ENCODE measurements at places on chromosomes 1 and 21.

DNA sequence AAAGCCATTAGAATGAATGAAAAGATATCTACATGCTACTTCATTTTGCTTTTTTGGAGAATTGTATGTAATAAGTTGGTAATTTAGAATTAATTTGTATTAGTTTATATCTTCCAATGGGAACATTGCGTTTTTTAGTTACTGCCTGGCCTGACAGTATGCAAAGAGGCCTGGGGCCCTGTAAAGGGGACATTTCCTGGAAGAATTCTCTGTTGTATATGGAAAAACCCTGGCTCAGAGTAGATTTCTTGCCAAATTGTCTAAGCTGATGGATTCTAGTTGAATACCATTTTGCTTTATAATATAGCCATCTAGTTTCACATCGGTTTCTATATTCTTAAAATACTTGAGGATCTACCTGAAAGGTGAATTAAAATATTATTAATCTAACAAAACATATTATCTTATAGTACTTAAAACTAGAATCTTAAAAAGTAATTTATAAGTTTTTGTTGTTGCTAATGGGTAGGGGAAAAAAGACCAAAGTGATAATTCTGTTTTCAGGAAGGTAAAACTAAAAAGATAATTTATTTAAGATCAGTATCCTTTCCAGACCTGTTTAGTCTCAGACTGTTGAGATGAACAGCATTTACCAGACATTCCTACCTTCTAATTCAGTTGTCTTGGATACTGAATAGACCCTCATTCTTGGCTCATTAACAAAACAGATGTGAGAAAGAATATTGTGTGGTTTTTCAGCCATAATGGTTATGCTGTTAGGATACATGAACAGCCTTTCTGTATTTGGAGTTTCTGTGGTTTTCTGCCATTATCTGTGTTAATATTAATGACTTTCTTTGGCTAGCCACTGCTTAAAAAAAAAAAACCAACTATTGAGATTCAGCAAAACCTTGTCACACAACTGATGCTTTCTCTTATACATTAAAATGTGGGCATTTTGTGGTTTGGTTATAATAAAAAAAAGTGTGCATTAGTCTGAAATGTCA lies 4.8 kb downstream of the AGO3 start:
- DNase-seq, result no peak

GRCh38 chr1:93140106-93140505 lies 40.1 kb downstream of the TMED5 start:
- DNase-seq, result no peak

DNA sequence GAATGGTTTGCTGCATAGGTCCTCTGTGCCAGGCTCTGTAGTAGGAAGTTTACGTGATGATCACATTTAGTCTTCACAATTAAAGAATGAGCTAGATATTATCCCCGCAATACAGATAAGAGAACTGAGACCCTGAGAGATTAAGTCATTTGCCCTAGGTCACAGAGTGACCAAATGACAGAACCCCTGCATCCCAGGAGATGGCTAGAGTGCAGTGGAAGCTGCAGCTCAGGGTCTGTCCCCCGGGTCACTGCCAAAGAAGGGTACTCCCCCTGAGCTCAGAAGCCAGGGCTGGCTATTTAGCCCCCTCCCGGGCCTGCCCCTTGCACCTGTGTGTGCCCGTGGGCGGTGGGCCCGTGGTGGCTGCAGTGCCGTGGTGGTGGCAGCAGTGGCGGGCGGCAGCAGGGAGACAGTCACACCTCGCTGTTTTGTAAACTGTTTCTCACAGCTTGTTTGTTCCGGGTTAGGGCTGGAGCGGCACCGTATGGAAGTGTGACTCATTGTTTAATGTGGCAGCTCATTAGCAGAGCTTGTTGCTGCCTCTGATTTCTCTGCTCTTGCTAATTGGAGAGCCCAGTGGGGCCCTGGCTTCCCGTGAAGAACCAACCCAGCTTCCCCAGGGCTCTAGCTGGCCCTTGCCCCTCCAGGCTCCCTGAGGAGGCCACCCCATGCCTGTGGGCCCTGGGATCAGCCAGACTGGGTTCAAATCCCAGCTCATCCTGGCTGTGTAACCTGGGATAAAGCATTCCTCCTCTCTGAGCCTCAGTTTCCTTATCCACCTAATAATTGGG lies 19.3 kb upstream of the FOXO6 start:
- no peak for DNase-seq

DNA sequence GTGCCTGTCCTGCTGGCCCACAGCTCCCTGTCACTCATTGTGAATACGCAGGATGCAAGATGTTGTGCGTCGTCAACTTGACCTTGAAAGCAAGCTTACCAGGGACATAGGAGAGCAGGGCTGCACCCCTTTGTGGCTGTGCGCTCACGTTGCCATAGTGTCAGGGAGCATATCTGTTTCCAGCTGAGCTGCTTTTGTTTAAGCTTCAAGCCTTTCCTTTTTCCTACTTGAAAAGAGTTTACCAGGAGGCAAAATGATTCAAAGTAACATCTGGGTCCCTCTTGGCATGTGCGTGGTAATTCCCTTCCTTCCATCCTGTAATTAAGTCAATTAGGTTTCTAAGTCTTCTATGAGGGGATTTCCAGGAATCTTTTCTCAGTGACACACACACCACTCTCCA lies 537.1 kb downstream of the AJAP1 start:
- DNase-seq, result no peak

DNA sequence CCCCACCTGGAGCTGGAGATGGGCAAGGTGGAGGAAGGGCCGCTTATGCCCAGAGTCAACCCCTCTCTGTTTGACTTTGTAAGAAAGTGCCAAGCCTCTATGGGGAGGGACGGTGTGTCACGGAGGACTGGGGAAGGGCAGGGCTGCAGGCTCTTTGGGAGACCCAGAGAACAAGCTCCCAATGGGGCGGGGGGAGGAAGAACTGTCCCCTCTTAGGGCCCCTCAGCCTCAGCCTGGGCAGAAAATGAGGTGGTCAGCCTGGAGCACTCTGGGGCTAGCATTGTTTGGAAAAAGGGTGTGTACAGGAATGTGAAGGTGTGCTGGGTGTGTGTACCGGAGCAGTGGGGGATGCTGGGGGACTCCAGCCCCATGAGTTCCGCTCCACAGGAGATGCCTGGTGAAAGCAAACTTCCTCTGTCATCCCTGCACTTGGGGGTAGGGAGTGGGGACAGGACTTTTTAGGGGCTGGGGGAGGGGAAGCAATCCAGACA lies 1.2 kb upstream of the INAVA start:
- peak; percentile 48 for DNase-seq

DNA sequence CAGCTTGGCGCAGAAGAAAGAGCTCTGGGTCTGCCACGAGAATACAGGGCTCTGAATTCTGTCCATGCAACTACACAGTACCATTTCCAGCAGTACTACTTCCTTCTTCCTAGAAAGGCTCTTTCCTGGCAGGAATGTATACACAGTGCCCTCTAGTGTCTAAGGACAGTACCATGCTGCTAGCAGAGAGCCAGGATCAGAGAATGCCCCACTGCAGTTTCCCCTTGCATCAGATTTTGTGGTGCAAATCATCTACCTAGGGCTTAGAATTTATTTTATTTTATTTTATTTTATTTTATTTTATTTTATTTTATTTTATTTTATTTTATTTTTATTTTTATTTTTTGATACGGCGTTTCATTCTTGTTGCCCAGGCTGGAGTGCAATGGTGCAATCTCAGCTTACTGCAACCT lies 50.8 kb downstream of the PAX7 start:
- no peak for DNase-seq

DNA sequence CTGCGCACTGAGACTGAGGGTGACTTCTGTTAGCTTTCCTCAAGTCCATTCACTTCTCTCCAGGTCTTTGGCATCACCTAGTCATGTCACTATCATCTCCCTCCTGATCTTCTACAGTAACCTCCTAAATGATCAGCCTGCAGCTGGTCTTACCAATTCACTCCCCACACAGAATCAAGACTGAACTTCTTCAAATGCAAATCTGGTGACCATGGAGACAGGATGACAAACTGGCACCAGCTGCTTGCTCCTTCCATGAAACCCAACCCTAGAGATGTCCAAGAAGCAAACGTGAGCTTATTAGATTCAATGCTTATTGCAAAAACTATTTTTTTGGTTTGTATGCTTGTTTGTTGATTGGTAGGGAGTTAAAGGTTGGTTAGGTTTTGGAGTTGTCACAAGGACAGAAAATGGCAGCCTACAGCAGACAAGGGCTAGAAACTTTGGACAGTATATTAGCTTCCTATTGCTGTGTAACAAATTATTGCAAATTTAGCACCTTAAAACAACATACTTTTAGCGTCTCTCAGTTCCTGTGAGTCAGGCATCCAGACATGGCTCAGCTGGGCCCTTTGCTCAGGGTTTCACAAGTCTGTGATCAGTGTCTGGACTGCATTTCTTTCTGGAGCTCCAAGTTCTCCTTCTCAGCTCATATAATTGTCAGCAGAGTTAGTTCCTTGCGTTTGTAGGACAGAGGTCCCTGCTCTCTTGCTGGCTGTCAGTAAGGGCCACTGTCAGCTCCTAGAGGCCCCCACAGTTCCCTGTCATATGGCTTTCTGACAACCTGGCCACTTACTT lies 53.3 kb upstream of the GJA8 start:
- DNase-seq, result no peak

DNA sequence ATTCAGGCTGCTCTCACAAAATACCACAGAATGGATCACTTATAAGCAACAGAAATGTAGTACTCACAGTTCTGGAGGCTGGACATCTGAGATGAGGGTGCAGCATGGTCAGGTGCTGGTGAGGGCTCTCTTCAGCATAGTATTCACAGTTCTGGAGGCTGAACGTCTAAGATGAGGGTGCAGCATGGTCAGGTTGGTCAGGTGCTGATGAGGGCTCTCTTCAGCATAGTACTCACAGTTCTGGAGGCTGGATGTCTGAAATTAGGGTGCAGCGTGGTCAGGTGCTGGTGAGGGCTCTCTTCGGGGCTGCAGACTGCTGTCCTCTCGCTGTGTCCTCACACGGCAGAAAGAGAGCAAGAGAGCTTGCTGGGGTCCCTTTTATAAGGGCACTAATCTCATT lies 17.1 kb downstream of the PDZK1IP1 start:
- no peak for DNase-seq

- no peak for DNase-seq
Measured at GRCh38 chr21:36048357-36048756, 12.0 kb downstream of the SETD4 start.

- DNase-seq, result no peak
Measured at GRCh38 chr1:167717351-167717750, 4.4 kb upstream of the MPZL1 start.

GRCh38 chr1:82273816-82274215 lies 473.1 kb downstream of the ADGRL2 start:
- DNase-seq, result peak; percentile 19

DNA sequence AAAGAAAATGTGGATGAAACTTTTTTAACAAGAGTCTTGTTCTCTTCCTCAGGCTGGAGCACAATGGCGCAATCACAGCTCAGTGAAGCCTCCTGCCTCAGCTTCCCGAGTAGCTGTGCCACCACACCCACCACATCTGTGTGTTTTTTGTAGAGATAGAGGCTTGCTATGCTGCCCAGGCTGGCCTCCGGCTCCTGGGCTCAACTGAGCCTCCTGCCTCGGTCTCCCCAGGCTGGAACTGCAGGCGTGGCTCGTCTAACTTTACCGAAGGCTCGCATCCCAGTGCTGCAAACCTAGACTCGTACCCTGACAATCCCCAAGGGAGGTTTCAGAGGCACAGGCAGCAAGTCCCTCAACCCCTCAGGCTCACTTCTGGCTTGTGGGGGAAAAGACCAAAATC lies 14.5 kb downstream of the SSU72 start:
- DNase-seq, result no peak

GRCh38 chr1:24725209-24725651 lies 20.0 kb upstream of the CLIC4 start:
- no peak for DNase-seq

GRCh38 chr1:165900576-165901380 lies 73.4 kb downstream of the UCK2 start:
- no peak for DNase-seq

- DNase-seq, result no peak
Measured at GRCh38 chr1:164635059-164635802, 76.2 kb downstream of the PBX1 start.

- DNase-seq, result no peak
Measured at GRCh38 chr1:61221642-61222041, 139.3 kb downstream of the NFIA start.

DNA sequence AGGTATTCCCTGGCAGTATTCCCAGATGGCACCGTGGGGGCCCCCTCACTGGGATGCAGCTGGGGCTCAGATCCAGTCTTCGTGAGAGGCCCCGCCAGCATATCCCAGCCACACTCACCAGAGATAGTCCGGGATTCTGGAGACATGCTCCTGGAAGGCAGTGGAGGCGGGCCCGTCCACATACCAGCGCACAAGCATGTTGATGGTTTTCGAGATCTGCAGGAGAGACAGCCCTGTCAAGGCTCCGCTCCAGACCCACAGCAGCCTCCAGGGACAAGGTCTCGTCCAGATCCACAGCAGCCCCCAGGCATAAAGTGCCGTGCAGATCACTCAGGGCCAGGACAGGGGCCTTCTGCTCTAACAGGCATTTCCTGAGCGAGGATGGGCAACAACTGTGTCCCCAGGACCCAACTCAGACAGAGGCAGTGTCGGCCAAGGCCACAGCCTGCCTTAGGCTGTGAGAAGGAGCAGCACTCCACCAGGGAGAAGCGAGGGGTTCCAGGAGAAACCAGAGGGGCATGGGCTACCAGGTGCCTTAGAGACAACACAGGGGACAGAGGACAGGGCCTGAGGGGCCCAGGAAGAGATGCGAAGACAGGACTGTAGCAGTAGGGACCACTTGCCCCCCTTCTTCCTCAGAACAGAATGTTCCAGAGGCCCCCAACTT lies 14.8 kb downstream of the LSS start:
- DNase-seq, result no peak

DNA sequence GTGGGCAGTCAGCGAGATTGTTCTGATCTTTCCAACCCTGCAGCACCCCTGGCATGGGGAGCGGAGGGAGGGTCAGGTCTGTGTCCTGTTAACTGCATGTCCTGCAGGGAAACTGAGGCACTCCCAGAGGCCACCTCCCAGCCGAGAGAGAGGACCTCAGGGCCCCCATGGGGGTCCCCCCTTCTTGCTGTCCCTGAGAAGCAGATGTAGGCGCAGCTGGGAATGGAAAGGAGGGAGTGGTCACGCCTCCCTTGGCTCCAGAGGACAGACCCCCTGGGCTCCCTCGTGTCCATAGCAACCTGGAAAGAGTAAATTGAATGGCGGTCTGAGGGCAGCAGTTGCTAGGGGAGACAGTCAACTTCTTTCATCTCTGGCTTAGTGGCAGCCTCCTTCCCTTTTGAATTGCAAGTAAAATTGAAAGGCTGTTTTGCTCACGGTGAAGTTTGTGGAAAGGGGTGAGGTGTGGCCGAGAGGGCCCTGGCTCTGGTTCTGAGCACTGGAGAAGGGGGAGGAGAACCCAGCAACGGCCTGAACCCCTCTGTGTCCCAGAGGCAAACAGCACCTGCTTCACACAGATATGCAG lies 4.9 kb downstream of the CROCC start:
- DNase-seq, result peak; percentile 20

- no peak for DNase-seq
Measured at GRCh38 chr1:92445865-92446264, 40.9 kb downstream of the GFI1 start.
